ENCODE measurements at places on chromosomes 1 and 21.

DNA sequence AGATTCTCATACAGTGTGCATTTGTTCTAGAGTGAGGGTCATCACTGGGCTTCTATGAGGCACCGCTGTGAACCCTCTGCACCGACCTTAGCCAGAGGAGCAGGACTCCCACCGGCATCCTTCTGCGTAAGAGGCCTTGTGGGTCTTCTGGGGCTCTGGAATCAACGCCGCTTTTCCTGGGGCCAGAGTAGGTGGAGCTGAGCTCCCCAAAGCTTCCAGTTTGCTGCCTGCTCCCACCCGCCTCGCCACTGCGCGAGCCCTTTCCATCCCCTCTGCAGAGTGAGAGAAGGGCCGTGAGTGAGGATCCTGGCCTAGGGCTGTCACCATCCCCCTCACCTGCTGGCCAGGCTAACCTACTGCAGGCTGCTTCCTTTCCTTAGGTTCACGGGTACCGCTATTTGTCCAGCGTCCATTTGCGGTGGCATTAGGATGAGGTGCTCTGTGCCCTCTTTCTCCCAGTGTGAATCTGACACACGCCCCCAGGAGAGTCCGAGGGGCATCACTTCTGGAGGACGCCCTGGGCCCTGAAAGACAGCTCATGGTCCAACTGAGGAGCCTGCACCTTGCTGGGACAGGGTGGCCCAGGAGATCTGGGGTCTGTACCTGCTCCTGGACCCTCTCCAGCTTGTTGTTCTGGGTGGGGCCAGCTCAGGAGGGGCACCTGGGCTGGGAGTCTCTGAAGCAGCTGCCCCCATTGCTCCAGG lies 36.2 kb downstream of the UMODL1 start:
- DNase-seq: no peak

GRCh38 chr1:43435146-43436145 lies 18.3 kb downstream of the HYI start:
- DNase-seq: no peak

- DNase-seq: no peak
These were observed 277.0 kb upstream of the C1orf105 start for GRCh38 chr1:172143384-172144055.

DNA sequence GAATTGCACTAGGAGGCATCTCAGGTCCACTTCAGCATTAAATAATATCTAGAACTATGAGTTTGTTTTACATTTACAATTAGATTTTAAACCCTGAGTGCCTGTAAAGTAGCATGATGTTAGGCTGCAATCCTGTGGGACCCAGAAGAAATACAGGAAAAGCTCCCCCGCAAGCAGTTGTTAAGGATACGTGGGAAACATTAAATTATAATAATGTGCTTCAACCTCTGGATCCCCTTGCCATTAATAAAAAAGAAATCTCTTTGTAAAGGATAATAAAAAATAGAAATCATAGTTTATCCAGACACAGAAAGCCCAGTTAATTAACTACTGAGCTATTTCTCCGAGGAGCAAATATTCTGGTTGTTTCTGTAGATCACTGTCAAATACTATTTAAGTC lies 106.0 kb downstream of the PCNX2 start:
- no peak for DNase-seq

GRCh38 chr1:229381234-229381633 lies 38.4 kb upstream of the CCSAP start:
- no peak for DNase-seq

DNA sequence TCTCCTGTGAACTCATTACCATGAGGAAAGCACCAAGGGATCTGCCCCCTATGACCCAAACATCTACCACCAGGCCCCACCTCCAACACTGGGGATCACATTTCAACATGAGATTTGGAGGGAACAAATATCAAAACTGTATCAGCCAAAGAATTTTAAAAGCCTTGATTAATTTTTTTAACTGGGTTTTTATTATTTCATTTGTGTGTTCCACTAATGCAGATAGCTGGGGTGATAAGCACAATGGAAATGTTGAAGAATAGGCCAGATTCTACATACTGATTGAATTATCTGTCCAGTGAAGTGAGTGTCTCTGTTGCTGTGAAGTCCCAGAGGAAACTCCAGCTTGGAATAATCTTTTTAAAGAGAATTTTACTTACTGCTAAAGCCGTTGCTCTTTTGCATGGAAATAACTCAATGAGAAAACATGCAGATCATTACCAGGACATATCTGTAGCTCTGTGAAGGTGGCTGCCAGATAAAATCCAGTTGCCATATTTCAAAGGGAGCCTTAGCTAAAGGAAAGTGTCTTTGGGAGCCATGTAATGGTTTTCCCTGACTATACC lies 44.4 kb upstream of the DHCR24 start:
- no peak for DNase-seq

- no peak for DNase-seq
These were observed 42.1 kb upstream of the CASZ1 start for GRCh38 chr1:10838541-10838940.

DNA sequence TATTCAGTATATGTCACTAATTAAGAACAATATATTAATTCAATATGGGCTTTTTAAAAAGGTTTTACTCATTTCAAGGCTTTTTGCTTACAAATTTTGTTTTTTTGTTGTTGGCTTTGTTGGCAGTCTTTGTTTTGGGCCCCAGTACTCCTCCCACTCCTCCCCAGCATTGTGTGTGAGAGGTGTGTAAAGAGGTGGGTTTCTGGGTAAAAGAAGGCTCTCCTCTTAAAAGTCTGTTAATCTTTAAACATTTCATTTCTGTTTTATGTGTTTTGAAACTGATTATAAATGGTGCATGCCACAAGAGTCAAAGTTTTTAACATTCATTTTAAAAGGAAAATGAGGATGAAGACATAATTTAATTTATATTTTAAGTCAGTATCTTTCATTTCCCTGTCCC lies 79.6 kb downstream of the SASS6 start:
- no peak for DNase-seq

DNA sequence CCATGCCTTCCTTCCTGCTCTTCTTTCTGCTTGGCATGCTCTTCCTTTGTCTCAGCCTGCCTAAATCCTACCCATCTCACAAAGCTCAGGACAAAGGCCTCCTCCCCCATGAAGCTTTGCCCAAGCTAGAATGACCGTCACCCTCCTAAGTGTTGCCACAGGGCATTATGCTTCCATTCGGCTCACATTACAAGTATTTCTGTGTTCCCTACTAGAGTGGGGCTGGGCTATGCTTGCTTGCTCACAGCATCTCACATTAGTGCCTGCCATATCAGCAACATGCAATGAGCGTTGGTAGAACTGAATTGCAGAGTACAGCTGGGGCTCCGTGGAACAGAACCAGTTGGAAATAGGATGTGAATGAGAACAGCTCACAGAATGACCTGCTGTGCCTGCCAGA lies 82.8 kb downstream of the CD58 start:
- no peak for DNase-seq

- DNase-seq: no peak
These were observed 1262.8 kb upstream of the PRMT6 start for GRCh38 chr1:105793536-105794146.

DNA sequence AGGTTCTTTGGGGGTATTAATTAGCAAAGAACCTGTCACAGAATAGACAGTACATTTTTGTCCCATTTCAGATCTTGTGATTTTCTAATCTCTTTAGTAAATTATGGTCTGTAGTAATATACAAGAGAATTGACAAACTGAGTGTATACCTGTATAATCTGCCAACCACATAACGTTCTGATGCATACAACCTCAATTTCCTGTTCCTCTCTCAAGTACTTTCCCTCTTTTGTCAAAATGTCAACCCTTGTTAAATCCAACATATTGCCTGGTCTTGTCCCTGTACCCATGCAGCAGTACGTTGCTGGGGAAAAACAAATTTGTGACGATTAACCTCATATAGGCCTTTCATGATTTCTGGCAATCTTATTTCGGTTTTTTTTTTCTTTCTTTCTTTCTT lies 1.1 kb downstream of the ARV1 start:
- no peak for DNase-seq

- DNase-seq: no peak
These were observed 187.9 kb downstream of the PATJ start for GRCh38 chr1:61930116-61930645.

GRCh38 chr1:45397285-45397684 lies 57.0 kb upstream of the MUTYH start:
- DNase-seq: no peak

- peak; percentile 55 for DNase-seq
These were observed 180.4 kb downstream of the FGGY start for GRCh38 chr1:59477286-59477685.

- peak; percentile 13 for DNase-seq
These were observed 1.2 kb upstream of the RNF11 start for GRCh38 chr1:51234721-51235425.

- DNase-seq: no peak
These were observed 3.0 kb upstream of the TMEM54 start for GRCh38 chr1:32903991-32904785.
